ENCODE measurements at places on chromosomes 1 and 21. TPM values are rescaled to one million over a fixed set of nuclear protein-coding genes. Genes with fewer than 3 reads are reported as not detected.
A peak's percentile ranks its signal among the peaks of the same experiment; 100 is the strongest.

- no peak for DNase-seq
These were observed 27.6 kb upstream of the SLC16A1 start for GRCh38 chr1:112983537-112984131.

- DNase-seq, result no peak
These were observed 125.6 kb downstream of the BARHL2 start for GRCh38 chr1:90591355-90591969.

The LDLRAD1 gene
- total RNA-seq, result not detected

- DNase-seq, result no peak
These were observed 6.9 kb downstream of the COL11A1 start for GRCh38 chr1:103101399-103101798.

DNA sequence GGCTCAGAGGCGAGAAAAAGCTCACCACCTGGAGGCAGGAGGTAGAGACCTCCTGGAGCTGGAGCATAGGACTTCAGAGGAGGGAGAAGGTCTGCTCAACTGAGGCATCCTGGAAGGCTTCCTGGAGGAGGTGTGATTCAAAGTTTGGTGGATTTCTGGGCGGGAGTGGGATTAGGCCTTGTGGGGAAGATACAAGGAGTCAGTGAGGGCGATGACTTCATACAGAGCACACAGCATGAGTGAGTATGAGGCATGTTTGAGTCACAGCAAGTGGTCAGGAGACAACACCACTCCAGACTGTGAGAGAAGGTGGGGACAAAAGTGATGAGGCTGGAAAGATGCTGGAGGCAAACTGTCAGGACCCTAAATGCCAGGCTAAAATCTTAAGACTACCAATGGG is 77.6 kb downstream of the MATN1 start:
- DNase-seq, result no peak

DNA sequence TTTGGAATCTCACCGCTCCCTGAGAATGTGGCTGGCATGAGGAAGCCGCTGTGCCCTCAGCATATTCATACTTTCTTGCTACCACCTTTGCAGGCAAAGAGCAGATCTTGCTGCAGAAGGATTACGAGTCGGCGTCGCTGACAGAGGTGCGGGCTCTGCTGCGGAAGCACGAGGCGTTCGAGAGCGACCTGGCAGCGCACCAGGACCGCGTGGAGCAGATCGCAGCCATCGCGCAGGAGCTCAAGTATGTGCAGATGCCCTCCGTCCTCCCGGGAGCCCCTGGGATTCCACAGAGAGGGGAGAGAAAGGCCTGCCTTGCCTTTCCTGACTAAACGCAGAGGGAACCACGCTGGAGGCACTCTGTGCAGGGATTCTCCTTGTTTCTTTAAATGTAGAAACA is 50.6 kb upstream of the MTR start:
- DNase-seq, result no peak

The CPT2 gene
- 10.9 TPM for total RNA-seq

The PRELP gene
- total RNA-seq, result not detected

- DNase-seq, result no peak
These were observed 38.0 kb upstream of the KCTD3 start for GRCh38 chr1:215529111-215529510.

The GPR3 gene
- 0.49 TPM for total RNA-seq

DNA sequence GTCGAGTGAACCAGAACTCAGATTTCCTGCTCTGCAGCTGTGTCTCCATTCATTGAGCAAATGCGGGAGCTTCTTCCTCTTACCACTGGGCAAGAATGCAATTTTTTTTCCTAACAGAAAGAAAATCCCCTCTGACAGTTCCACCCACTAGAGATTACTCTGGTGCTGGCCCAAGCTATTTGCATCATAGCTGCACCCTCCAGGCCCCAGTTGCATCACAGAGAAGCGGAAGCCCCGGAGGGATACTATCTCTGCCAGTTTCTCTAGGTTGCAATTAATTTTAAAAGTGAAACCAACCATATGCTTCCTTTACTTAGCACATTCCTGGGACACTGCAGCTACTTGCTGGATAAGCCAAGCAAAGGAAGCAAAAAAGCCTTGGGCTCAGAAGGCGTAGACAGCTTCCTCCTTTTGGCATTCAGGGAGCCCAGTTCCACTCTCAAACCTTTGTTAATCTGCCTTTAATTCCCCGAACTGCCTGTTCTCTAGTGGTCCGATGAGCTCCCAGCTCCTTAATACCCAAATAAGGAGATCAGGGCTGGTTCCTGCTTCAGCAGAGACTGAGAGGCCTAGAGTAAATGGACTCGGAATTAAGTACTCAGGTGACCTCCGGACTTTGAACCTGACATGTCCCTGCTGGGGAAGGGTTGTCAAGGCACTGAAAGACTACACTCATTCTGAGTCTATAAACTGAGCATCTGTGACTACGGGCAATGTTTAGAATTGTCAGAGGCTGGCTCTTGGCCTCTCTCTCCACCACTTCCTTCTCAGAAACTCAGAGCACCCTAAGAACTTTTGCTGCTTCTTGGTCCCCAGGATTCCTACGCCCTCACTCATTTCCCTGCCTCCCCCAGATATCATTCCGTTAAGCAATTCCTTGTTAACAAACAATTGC is 72.5 kb upstream of the TNFSF18 start:
- peak; percentile 50 for DNase-seq

GRCh38 chr1:206419783-206420182 is 50.5 kb upstream of the IKBKE start:
- DNase-seq, result no peak

The CELA3B gene
- total RNA-seq, result 0.26 TPM

DNA sequence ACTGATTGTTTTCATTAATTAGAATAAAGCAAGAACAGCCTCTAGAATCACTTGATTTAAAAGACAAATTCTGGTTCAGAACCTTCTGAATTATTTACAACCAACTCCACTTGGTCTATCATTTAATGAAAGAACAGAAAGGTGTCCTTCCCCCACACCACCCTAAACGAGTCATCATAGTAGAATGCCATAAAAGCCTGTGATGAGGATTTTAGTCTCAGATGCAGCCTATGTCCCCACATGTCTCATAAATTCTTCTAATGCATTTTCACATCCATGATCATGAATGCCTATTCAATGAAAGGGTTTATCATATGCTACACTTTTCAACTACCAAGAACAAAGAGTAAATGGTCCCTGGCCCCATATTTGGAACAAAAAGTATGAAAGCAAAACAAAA is 508.1 kb downstream of the DPYD start:
- no peak for DNase-seq

The WNT2B gene
- total RNA-seq, result 1.9 TPM

DNA sequence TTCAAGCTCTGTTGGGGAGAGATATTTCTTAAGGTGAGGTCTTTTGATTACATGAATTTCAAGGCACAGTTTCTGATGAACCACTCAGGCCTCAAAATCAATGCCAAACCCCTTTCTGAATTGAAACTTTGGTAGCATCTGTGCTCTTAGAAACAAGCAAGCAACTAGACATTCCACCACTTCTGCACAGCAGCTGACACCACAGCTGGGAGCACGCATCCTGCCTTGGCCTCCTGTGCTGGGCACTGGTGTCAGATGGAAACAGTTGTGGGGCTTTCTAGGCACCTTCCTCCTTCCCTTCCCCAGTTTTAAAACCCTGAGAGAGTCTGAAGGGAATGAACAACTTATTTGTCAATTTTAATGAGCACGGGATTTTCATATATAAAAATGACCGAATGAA is 360.2 kb downstream of the ADGRL2 start:
- no peak for DNase-seq

- no peak for DNase-seq
These were observed 3.0 kb upstream of the LCE1E start for GRCh38 chr1:152783095-152783494.

GRCh38 chr1:118898712-118899111 is 89.4 kb downstream of the TBX15 start:
- no peak for DNase-seq

GRCh38 chr21:41900401-41900800 is 21.3 kb upstream of the PRDM15 start:
- DNase-seq, result no peak

- no peak for DNase-seq
These were observed 1263.1 kb downstream of the KCNT2 start for GRCh38 chr1:195345149-195345548.

The HORMAD1 gene
- not detected for total RNA-seq

- DNase-seq, result no peak
These were observed 37.5 kb downstream of the TOR1AIP2 start for GRCh38 chr1:179840107-179840506.

The PDC gene
- total RNA-seq, result not detected

The TLR5 gene
- total RNA-seq, result 0.18 TPM

The F5 gene
- 0.13 TPM for total RNA-seq

The TTLL10 gene
- total RNA-seq, result not detected

DNA sequence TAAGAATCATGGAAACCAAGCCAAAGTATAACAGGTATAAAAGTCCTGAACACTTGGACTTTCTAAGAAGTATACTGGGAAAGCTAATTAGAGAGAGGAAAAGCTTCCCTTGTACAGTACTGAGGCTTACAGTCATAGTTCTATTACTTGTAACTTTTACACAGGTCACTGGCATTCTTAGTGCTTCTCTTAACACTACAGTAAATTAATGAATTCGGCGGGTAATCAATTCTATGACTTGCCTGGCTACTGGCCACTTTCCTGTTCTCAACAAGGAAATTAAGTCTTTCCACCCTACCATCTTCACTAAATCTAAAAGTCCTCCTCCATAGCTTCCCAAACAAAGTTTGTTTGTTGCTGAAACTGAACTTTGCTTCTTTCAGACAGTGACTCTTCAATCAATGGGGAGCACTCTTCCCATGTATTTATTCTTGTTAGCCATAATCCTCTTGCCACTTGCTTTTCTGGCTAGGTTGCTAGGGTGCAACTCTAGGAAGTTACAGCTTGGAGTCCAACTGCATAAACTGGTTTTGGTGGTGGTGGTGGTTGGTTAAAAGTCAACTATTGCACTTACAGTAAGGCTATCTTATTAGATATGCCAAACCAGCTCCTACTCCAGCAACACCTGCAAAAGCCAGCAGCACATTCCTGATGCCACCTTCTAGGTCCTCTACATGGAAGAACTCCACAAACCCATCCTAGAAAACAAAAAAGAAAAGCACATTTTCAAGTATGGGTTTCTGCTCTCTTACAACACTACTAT is 2.4 kb downstream of the MCL1 start:
- no peak for DNase-seq

DNA sequence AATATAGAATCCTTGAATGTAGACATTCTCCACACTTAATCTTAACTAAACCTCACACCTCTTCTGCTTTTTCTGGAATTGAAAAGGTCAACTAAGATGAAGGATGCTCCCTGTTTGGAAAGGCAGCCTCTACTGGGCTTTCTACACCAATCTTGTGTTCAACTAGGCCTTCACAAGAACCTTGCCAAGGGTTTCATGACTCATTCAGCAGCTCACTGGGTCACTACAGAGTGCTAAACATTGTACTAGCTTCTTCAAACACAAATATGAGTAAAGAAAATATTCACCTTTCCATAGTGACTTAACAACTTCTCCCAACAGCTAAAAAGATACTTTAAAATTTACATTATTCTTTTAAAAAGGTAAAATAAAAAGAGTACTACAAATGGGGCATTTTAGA is 135.3 kb upstream of the PRMT6 start:
- no peak for DNase-seq

The AMY1C gene
- not detected for total RNA-seq

GRCh38 chr1:235100194-235100772 is 28.4 kb downstream of the TOMM20 start:
- DNase-seq, result no peak

DNA sequence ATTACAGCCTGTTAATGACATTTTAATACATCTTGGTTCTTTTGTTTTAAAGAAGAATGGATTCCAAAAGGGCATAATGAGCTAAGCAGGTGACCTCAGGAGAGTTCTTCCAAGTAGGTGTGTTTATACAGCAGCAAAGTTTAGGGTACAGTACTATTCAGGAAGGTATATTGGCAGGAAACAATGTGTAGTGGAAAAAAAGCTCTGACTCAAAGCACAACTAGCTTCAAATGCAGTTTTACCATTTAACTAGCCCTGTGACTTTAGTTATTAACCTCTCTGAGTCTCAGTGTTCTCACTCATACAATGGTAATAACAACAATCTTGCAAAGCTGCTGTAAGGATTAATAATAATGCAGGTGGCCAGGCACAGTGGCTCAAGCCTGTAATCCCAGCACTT is 29.9 kb downstream of the FAF1 start:
- no peak for DNase-seq

DNA sequence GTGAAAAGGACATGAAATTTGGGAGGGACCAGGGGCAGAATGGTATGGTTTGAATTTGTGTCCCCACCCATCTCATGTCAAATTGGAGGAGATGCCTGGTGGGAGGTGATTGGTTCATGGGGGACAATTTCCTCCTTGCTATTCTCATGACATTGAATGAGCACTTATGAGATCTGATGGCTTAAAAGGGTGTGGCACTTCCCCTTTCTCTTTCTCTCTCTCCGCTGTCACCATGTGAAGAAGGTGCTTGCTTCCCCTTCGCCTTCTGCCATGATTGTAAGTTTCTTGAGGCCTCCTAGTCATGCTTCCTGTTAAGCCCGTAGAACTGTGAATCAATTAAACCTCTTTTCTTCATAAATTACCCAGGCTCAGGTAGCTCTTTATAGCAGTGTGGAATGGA is 7.6 kb upstream of the GBP4 start:
- no peak for DNase-seq

The SRGAP2B gene
- total RNA-seq, result 73.1 TPM

GRCh38 chr1:154263465-154264332 is 8.7 kb upstream of the HAX1 start:
- DNase-seq, result no peak

The MAB21L3 gene
- total RNA-seq, result not detected

The KRTAP13-1 gene
- not detected for total RNA-seq

DNA sequence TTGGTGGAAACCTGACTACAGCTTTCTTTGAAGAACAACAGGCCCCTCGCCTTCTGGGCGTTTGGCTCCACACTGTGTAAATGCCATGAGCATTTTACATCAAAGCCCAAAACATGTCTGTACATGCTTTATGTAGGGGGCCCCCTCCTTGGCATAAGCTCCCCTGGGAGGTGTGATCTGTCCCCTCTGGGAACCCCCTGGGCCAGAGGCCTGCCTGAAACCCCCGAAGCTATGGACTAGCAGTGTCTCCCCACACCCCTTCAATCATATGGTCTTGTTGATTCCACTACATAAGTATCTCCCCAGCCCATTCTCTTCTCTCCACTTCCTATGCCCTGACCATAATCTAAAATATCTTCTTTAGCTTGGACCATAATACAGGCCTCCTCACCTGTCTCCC is 241.5 kb downstream of the C1orf94 start:
- no peak for DNase-seq

- DNase-seq, result no peak
These were observed 115.2 kb upstream of the COA6 start for GRCh38 chr1:234258071-234258470.

DNA sequence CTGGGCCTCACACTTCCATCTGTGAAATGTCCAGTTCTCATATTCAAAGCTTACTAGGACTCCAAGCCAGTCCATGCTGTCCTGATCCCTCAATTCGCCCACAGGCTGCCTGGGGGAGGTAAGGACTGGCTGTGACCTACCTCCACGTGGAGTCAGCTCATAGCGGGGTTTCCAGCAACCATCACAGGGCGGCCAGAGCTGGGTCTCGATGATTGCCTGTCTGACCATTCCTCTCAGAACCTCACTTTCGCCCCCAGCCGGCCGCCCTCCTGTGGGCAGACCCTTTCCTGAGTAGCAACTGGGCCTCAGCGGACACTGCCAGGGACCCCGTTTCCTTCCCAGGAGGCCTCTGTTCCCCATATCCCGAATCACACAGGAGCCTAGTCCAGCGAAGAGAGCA is 3.4 kb upstream of the RUNX3 start:
- no peak for DNase-seq

The DAP3 gene
- 58.7 TPM for total RNA-seq

- no peak for DNase-seq
These were observed 209.9 kb downstream of the FAF1 start for GRCh38 chr1:50750021-50750619.

GRCh38 chr1:116325922-116326321 is 47.1 kb upstream of the ATP1A1 start:
- no peak for DNase-seq

Measured in pulmonary artery endothelial cell (primary cell).